ENCODE measurements at places on chromosomes 4 and X. TPM values are rescaled to one million over a fixed set of nuclear protein-coding genes. Genes with fewer than 3 reads are reported as not detected.

DNA sequence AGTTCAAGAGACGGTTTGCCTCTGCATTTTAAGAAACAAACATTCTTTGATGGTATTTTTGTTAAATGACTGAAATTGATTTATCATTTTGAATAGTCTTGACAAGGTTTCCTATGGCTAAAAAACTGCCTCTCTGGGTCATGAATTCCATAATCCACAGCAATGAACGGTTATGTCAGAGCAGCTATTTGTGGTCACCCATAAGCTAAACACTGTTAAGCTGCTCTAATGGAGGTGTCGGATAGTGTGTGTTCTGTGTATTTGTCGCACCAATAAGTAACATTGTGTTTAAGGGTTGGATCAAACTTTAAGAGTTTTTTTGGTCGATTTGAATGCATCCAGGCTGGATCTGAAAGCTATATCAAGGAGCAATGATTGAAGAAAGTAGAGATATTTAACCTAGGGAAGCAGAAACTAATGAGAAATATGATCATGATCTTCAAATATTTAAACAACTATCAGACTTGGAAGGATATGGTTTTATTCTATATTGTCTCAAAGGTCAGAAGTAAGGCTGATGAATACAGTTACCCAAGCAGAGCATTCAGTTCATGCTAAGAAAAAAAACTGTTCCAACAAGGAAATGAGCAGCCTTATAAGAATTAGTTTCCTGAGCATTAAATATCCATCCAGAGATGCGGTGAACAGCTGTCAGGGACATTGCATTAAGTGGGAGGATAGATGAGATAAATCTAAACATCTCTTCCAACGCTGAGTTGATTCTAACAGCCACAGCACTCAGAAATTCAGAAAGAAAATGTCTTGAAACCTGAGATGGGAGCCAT, 232.3 kb upstream of the RPS6KA3 start:
- DNase-seq = no peak

- no peak for DNase-seq
These were observed 78.5 kb downstream of the ANXA3 start for GRCh38 chr4:78629991-78630541.

- no peak for DNase-seq
These were observed 111.6 kb upstream of the GPRIN3 start for GRCh38 chr4:89419111-89419695.

The TEX13B gene
- total RNA-seq = not detected
